NCI-H1105 (cell line): ENCODE measurements at places on chromosomes 1 and 21.

DNA sequence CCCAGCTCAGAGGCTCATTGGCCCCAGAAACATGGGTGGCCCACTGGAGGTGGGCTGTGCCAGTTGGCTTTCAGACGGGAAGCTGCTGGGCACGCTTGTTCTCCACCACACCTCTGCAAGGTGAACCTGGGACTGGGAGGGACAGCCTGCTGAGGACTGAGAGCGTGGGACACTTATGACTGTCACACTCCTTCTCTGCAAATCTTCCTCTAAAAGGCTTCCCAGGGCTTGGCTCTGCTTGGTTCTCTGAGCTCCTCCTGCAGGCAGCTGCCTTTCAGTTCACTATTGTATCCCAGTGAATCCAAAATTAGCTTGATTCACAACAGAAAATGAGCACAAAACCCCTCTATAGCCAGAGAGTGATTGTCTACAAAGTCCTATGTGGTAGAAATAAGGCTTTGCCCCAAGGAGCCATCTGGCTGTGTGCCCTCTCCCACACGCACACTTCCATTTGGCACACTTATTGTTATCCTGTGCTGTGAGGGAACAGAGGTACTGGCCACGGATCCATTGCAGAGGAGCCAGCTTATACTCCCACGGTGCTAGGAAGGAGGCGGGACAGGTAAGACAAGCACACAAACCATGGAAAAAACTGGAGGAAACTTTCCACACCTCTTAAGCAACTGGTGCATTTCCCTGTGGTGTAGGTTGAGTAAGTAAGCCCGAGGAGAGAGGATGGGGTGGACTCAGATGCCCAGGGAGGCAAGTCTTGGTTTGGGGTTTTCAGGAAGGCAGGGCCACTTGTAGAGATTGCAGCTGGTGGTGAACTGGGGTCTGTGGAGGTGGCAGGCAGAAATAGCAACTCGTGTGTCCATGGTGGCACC is 18.9 kb upstream of the BTG2 start:
- no peak for DNase-seq

DNA sequence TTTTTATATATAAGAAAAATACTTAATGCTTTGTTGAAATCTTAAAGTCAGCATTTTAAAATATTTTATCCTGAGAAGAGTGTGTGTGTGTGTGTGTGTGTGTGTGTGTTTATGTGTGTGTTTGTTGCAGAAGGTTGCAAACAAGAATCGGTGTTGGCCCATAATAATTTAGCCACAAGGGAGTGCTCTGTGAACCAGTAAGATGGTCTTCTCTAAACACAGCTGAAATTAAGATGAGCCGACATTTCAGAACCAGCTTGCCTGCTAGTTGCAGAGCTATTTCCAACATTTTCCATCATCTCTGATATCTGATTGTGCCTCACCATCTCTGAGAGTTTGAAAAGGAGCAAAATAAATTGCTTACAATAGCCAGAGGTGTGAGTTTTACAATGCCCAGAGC is 158.8 kb upstream of the SGIP1 start:
- DNase-seq = no peak

GRCh38 chr21:38243732-38244406 is 12.9 kb upstream of the KCNJ15 start:
- DNase-seq = no peak

GRCh38 chr21:45379901-45380330 is 25.0 kb upstream of the COL18A1 start:
- no peak for DNase-seq

DNA sequence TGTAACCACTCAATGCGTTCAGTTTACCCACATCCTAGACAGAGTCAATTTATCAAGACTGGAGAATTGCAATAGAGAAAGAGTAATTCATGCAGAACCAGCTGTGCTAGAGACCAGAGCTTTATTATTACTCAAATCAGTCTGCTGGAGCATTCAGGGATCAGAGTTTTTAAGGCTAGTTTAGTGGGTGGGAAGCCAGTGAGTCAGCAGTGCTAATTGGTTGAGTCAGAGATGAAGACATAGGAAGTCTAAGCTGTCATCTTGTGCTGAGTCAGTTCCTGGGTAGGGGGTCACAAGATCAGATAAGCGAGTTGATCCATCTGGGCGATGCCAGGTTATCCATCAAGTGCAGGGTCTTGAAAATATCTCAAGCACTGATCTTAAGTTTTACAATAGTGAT is 499.6 kb downstream of the MRPL39 start:
- DNase-seq = no peak
